ENCODE measurements at places on chromosomes 7 and 10. TPM values are rescaled to one million over a fixed set of nuclear protein-coding genes. Genes with fewer than 3 reads are reported as not detected.

CPXM2 gene
- total RNA-seq, result not detected

EPO gene
- total RNA-seq, result not detected

KLF6 gene
- 147 TPM for total RNA-seq

FZD1 gene
- total RNA-seq, result 2.6 TPM

ANKRD7 gene
- 0.30 TPM for total RNA-seq

FAM237B gene
- total RNA-seq, result 0.04 TPM

CALD1 gene
- total RNA-seq, result 153 TPM

LYZL1 gene
- total RNA-seq, result not detected

TECTB gene
- not detected for total RNA-seq

PRLHR gene
- not detected for total RNA-seq

CDK14 gene
- 0.13 TPM for total RNA-seq

GRID2IP gene
- total RNA-seq, result not detected

C10orf67 gene
- 0.09 TPM for total RNA-seq

MORN4 gene
- 6.4 TPM for total RNA-seq
